ENCODE measurements at places on chromosomes 7 and 10.

- DNase-seq = peak; percentile 27
Observed at GRCh38 chr10:4498711-4499251, 327.2 kb upstream of the AKR1E2 start.

GRCh38 chr10:12710594-12711349, 290.7 kb downstream of the CCDC3 start:
- DNase-seq = peak; percentile 77

DNA sequence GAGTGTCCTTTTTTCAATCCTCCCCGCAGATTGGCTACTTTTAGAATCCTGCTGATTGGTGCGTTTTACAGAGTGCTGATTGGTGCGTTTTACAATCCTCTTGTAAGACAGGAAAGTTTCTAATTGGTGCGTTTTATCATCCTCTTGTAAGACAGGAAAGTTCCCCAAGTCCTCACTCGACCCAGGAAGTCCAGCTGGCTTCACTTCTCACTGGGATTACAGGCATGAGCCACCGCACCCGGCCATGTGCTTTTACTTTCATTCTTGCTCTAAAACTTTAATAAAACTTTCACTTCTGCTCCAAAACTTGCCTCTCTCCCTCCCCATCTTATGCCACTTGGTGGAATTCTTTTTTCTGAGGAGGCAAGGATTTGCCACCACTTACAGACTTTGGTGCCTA, 17.0 kb upstream of the WAPL start:
- no peak for DNase-seq

DNA sequence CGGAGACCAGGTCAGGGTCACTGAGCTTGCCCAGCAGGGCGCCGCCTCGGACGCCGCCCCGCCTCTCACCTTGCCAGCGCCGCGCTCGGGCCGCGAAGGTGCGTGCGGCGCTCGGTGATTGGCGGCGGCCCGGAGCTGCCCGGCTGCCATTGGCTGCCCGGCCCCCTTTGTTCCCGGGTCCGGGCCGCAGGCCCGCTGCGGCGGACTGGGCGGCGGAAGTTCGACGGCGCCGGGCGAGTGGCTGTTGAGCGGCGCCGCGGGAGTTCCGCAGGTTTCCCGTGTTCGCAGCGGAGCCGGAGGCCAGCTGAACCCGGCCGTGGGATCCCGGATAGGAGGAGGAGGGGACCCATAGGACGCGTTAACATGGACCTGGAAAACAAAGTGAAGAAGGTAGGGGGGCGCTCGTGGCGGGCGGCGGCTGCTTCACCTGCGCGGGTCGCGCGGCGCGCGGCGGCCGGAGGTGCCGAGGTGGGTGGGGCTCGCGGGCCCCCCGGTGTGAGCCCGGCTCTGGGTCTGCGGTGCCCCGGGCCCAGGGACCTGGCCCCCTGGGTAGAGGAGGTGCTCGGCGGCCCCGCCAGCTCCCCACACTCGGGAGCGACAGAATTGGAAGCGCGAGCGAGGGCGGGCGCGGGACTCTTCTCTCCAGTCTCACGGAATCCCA, at the start of gene TES:
TSS of gene TES (plus strand) at position 195 of the 661 bp plus-strand sequence. CDS start at position 364, 169 bp downstream.
- peak; percentile 80 for DNase-seq

GRCh38 chr7:73904219-73905137, 43.5 kb downstream of the TMEM270 start:
- no peak for DNase-seq

- DNase-seq = no peak
Observed at GRCh38 chr10:100291356-100291755, 4.9 kb upstream of the BLOC1S2 start.

GRCh38 chr7:131219312-131220041, 108.2 kb upstream of the MKLN1 start:
- DNase-seq = no peak

DNA sequence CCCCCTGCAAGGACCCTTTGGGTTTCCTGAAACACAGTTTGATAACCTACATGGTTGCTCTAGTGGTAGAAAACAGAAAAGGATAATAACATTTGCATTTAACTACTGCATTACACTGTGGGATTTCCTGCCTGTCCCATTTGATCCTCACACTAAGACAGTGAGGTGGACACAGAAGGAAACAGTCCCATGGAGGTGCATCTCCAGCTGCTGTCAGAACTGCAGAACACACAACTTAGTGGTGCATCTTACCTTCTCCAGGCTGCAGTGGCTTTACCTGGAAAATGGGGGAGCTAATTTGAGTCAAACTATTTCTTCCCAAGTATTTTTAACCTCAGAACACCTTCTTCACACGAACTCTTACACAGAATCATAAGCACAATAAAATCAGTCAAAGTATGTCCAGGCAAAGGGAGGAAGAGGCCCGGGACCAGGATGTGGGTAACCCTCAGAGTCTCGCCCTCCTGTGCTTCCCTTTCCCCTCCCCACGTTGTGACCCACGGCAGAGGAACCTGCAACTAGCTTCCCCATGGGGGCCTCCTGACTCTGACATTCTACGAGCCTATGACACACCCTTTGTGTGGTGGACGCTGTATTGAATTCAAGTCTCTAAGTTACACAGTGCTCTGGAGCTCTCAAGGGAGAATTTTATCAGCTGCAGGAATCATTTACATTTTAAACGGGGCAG, 33.7 kb downstream of the SCRN1 start:
- DNase-seq = no peak

DNA sequence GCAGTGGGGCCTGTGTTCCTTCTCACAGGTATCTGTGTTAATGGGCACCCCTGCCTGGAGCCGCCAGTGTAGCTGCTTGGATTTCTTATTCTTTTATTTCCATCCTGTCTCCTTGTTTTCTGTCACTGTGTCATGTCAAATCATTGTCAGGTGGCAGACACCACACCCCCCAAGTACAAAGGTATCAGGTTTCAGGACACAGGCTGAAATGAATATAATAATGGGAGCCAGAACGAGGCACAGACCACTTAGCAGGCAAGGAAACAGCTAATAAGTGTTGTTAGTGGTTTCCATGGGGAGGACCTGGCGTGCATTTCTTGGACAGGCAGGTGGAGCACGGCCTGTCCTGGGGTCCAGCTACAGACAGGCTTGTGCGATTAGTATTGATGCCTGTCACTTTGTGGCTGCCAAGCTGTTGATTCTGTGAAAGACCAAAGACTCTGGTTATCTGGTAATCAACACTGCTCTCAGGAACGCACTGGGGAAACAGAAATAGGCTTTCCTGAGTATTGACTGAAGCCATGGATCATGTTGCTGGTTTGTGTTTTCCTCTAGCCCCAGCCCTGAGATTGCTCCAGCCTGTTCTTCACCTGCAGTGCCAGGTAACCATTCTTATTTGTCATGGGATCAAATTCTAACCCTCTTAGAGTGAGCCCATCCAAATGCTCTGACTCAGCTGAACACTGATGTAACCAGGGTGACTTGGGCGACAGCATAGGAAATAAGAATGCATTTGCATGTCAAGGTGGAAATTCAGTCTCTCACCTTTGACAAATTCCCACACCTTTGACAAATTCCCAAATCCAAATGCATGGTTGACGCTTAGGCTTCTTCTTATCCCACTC, 1002.0 kb downstream of the LRMDA start:
- DNase-seq = no peak

- DNase-seq = no peak
Observed at GRCh38 chr10:17169803-17170202, 31.7 kb downstream of the TRDMT1 start.

DNA sequence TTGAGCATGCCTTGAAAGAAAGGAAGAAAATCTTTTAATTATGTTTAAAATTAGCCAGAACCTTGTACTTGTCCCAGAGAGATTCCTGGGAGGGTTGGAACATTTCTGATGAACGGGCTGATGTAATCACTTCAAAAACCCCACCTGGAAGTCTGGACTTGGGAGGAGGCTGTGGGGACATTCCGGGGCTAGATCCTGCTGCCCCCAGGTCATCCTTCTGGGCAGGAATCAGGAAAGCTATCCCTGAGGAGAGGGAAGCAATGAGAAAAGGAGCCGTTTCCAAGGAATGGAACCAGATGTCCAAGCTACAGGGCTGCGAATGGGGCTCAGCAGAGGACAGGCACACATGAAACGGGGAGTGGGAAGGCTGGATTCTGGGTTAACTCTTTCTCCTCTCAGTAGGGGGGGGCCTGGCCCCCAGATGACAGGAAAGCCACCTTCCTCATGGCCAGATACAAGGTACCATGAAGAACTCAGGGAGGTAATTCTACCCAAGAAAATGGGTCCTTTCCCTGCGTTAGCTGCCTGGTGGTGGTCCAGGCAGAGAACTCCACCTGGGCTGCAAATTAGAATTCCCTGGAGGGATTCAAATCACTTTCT, 280.1 kb downstream of the TCF7L2 start:
- DNase-seq = no peak

DNA sequence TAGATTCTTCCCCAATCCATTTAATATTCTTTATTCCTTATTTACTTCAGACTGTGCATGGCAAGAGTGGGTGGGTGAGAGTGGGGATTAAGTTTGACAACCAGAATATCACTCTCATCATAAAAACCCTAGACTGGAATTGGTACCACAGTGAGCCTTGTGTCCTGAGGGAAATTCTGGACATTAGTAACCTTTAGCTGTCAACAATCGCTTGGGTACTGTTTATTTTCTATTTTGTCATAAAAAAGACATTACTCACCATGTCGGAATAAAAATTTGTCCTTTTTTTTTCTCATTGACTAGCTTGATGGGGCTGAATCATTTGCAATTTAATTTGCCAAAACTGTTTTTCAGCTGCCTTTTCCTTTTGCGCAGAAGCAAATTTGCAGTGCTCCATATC, 176.1 kb upstream of the SEMA3C start:
- no peak for DNase-seq

DNA sequence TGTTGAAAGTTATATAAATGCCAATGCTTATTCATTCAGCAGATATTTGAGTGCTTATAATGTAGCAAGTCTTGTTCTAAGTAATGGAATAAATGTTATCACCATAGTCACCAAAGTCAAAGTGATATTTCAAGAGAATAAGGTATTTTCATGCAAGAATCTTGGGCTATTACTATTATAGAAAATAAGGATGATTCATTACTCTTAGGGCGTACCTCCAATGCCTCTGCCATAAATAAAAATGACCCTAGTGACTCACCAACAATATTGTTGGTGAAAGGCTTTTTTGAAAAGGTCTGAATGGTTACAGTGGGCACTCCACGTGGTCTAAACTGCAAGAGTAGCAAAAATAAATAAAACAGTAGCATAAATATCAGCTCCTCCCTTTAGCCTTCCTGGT, 68.4 kb downstream of the RALA start:
- DNase-seq = no peak

GRCh38 chr10:128429835-128430513, 303.8 kb upstream of the MKI67 start:
- no peak for DNase-seq

- no peak for DNase-seq
Observed at GRCh38 chr10:132240156-132240555, 53.4 kb downstream of the DPYSL4 start.

GRCh38 chr10:125151553-125152449, 8.6 kb downstream of the CTBP2 start:
- no peak for DNase-seq

GRCh38 chr10:108567899-108568752, 1355.2 kb downstream of the XPNPEP1 start:
- no peak for DNase-seq

DNA sequence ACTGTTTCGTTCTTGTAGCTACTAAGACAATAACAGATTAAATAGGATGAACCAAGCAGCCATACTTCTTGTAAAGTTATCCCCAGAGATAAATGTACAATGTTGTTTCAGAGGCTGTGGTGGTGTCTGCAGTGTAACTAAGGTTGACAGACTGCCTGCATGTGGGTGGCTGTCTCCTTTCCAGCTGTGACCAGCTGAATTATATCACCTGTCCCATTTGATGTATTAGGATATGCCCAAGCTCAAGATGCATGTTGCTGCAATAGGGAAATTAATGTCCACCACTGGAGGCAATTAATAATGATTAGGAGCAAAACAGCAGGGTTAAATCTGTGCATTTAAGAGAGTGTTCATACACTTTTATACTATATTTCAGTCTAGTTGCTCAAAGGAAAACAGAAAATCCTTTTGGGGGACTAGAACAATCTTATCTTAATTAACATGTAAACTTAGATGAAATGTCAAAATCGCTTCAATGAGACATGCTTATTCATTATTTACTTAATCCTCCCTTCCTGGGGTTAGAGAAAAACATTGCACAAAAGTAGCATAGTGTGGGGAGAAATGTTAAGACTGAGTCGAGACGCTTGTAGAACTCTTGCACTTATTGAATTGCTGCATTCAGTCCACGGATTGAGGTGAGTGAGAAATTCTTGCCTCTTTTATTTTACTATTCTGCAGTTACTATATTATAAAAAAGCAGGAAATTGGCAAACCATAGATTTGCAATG, 269.0 kb downstream of the SNX10 start:
- DNase-seq = no peak

DNA sequence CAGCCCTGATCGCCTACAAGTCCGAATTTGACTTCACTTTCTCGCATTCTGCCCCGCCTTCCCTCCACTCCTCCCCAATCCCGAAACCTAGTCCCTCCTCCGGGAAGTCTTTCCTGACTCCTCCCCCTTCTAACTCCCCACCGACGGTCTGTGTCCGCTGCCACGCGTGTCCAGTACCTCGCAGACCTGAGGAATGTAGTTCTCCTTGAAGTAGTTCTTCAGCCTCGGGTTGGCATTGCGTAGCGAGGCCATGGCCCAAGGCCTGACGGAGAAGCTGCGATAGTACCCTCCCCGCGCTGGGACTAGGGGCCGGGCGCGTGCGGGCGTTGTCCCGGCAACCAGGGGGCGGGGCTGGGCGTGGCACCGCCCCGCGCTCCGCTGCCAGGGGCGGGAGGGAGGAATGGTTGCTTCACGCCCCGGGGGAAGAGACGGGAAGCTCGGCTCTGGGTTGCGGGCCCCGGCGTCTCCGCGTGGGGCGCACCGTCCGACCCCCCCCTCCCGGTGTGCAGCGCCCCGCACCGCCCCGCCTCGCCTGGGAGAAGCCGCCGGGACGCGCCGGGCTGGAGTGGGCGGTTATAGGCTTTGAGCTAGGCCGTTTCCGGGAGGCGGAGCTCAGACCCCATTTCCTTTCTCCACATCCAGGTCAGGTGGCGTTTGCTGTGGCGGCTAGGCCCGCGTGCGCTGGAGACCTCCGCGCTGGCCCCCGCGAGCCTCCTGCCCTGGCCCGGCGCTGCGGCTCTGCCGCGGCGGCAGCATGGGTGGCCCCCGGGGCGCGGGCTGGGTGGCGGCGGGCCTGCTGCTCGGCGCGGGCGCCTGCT, at the start of the genes ARMC10 and FBXL13:
TSS of gene ARMC10 (plus strand) at position 622 of the 818 bp plus-strand sequence. CDS start at position 755, 133 bp downstream.
TSS of gene FBXL13 (minus strand) at position 278 of the 818 bp plus-strand sequence.
- DNase-seq = peak; percentile 90
